Jurkat, Clone E6-1 (cell line): ENCODE measurements at places on chromosomes 4 and X.

GRCh38 chrX:72683631-72684030 is 30.5 kb downstream of the PHKA1 start:
- no peak for DNase-seq

DNA sequence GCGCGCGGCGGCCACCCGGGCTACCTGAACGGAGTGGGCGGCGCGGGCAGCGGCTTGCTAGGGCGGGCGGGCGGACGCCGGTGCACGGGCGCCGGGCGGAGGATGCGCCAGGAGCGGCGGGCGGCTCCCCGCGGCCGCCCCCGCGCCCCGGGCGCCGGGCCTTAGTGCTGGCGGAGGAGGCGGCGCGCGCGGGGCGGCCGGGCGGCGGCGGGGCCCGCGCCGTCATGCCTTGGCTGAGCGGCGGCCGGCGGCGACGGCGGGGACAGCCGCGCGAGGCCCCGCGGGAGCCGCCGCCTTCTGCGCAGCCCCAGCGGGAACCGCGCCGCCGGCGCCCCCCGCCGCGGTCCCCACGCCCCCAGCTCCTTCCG is 48.2 kb downstream of the CLDN34 start:
- DNase-seq = no peak

DNA sequence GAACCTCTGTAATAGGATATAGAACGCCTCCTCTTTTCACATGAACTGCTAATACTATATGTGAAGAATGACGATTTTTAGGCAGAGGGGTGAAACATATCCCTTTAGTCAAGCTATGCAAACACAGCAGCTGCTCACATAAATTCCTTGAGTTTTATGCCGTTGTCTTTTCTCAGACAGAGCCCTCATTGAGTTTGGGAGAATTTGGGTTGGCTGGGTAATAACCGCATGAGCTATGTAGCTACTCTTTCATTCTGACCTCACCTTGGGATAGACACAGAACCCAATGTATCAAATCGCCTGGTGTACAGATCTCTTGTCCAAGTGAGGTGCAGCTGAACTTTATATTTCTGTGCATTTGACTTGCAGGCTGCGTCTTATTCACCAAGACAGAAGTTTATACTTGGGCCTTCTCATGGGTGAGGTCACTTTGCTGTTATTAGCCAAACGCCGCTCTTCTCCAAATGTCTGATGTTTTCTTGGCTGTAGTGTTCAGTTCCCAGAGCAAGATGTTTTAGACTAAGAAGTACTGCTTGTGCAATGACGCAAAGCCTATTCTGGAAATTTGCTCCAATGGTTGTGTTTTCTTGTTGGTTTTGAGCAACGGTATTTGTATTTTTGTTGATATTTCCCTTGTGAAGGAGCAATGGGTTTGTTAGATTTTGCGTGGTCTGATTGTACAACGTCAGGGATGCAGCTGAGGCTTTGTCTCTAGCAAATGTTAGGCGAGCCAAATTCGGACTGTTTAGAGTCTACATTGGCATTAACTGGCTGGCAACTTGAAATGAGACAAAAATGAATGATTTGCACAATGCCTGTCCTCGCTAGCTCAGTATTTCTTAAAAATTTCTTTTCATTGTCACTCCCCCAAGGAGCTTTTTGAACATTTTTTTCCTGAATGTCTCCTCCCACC is 11.2 kb upstream of the SPARCL1 start:
- no peak for DNase-seq

DNA sequence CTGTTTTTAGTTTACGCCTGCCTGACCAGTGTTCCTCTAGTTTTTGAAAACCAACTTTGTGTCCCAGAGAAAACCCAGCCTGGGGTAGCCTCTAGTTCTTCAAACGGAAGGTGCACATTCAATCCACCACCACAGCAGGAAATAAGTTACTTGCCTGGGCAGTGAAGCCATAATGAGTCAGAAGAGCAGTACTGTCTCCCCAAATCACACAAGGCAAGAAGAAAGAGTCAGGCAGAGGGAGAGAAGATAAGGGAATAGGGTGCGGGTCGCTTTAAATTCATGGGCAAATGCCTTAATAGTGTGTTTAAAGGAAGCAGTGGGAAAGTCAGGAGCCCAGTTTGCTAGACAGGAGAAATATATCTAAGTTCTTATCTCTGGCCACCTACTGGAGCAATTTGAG is 333.8 kb upstream of the GRIA3 start:
- DNase-seq = no peak

DNA sequence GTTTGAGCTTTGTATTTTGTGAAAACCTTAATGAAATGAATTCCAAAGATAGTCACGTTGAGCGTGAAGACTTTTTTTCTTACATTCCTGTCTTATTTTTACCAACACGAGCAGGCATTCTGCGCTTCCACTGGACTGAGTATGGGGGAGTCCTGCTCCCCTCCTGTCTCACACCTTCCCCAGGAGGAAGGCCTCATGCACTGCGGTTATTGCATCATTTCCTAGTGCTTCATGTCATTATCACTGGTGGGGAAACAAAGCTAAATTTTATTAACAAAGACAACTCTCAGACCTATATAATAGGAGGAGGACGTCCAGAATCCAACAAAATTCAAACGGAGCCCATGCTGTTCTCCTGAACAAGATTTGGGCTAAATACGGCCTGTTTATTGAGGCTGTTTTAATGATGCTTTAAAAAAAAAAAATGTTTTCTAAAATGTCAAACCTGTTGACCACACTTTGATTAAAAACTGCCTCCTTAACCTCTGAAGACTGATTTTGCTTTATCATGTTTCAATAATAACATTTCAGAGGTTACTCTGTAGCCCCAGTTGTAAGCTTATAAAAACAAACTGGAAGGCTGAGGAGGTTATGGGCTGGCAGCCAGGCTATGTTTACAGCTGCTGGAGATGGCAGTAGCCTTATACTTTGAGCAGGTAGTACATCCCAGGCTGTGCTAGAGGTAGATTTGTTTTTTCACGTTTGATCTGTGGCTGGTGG is 118.0 kb downstream of the SOWAHB start:
- no peak for DNase-seq

DNA sequence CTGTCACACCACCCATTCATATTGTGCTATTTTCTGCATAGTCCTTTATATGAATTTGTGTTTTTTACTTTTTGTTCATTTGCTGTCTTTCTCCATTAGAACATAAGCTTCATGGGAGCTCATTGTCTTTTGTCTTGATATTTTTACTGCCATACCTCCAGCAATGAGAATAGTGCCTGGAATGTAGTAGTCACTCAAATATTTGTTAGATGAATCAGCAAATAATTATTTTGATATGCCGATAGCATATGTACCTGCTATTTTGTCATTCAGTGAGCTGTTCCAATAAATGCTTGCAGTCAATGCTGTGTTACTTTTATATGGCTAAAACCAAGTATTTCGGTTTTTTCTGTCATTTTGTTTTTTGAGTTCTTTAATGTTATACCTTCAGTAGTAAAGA is 43.5 kb upstream of the SLC25A31 start:
- no peak for DNase-seq

DNA sequence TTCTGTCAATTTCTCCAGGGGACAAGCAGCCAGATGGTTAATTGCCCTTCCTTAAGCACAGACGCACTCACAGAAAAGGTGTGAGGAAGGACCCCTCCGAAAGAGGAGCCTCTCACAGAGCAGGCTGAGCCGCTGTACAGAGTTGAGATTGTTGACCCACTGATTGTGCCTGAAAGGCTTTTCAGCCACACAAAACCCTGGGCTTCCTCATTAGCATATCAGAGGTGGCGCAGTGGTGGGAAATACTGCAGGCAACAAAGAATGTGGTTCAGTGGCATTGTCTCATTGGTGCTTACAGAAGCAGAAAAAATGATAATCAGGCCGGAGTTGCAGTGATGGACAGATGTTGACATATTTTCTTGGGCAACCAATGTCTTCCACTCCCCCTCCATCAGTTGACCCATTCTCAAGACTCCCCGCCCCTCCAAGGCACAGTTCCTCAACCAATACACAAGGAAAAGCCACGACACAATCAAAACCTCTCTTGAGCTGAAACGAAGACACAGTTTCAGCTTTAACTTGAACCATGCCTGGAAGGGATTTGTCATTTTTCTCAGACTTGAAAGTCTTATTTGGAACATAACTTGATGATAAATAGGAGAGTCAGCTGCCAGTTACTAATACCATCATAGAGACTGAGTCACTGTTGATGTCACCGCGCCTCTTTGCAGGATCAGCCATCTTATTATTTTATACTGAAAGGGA is 53.1 kb downstream of the ATXN3L start:
- no peak for DNase-seq

GRCh38 chrX:47186096-47186740 is 7.4 kb upstream of the UBA1 start:
- no peak for DNase-seq

GRCh38 chr4:79632114-79632513 is 224.1 kb upstream of the GK2 start:
- DNase-seq = no peak

DNA sequence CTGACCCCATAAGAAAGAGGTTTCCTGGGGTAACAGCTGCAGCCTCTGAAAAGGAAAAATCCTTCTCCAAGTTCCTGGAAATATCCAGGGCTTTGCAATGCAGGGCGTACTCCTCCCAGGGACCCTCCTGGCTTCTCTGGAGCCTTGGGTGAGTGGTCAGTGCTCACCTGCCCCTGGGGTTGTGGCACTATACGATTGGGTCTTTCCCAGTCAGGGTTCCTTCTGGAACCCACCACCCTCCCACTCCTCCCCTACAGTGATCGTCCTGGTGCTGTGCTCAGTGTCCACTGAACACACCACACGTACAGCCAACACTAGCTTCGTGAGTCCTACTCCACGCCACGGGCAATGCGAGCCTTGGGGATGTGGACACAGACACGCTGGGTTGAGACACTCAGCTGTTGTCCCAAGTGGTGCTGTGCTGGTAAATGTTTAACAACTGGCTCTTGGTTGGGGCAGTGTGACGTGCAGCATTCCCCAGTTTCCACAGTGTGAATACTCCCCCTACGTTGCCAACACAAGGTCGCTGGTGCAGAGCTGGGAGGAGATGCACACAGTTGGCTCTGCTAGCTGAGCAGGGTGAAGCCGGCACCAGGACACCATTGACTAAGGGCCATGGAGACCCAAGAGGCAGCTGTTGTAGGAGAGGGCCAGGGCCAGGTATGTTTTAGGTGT is 65.4 kb downstream of the HTRA3 start:
- DNase-seq = no peak

GRCh38 chrX:134074151-134074550 is 88.8 kb upstream of the GPC3 start:
- DNase-seq = no peak

- no peak for DNase-seq
These were observed 46.2 kb downstream of the LDB2 start for GRCh38 chr4:16852228-16852627.

- DNase-seq = no peak
These were observed 56.8 kb upstream of the EXOC1L start for GRCh38 chr4:55762819-55763218.

- DNase-seq = no peak
These were observed 133.4 kb downstream of the AREG start for GRCh38 chr4:74578329-74578728.

- DNase-seq = no peak
These were observed 22.1 kb downstream of the RWDD4 start for GRCh38 chr4:183636923-183637322.

GRCh38 chr4:3522651-3523050 is 9.6 kb downstream of the LRPAP1 start:
- no peak for DNase-seq

DNA sequence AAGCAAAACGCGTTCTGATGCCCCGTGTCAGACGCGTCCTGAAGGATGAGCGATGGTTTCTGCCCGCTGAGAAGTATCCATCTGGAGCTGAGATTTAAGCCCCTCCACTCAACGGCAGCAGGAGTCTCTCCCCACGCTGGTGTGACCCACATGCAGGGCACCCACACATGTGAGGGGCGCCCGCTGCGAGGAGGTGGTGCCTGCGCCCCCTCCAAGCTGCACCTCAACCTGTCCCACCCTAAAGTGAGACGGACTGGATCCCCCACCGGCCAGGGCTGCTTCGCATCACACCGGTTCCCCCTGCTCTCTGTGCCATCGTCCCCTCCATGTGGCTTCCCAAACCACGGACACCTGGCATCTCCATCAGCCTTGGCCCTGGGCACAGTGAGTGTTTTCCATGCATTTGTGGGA is 4.5 kb upstream of the PDE6B start:
- no peak for DNase-seq

DNA sequence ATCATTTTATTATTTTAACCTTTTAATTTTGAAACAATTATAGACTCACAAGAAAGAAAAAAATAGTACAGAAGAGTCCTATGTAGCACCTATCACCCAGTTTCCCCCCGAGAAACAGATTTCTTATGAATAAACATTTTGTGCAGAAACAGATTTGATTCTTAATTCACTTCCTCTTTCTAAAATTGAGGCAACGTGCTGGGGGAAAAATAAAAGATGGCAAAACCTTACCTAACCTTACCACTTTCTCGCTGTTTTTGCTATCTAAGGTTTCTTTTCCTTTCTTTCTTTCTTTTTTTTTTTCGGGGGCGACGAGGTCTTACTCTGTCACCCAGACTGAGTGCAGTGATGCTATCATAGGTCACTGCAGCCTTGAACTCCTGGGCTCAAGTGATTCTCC is 4.3 kb upstream of the CLNK start:
- DNase-seq = no peak

GRCh38 chrX:56313308-56313707 is 81.2 kb downstream of the KLF8 start:
- no peak for DNase-seq

DNA sequence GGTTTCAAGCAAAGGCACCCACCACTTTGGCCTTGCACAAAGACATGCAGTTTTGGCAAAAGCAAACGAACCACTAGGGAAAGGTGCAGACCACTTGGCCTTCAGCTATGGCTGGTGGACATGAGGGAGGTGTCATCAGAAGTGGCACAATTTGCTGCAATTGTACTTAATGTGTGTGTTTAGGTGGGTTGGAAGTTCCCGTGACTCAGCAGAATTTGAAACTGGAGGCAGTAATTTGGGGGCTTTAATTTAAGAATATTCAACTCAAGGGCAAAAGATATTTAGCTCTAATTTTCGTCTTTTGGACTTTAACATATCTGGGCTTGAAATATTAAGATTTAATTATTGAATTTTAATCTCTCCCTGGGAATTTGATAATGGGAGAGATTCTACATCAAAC is 115.6 kb upstream of the NOCT start:
- no peak for DNase-seq

GRCh38 chrX:38206542-38206941 is 14.1 kb downstream of the SRPX start:
- no peak for DNase-seq

DNA sequence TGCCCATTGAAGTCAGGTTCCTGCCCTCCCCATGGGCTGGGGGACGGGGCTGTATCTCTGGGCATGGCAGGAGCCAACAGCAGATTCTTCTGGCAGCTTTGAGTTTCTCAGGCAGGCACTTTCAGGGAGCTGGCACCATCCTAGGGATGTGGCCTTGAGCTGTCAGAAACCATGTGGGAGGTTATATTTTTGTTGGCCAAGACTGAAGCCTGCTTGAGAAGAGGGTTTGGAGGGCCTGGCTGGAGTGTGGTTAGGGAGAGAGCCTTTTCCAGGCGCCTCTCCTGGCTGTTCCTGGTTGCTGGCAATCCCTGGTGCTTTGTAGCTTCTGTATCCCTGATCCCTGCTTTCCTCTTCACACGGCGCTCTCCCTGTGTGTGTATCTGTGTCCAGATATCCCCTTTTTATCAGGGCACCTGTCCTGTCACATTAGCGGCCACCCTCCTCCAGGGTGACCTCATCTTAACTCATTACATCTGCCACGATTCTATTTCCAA is 30.6 kb upstream of the SORCS2 start:
- DNase-seq = no peak
